Effector memory CD4-positive, alpha-beta T cell (primary cell): ENCODE measurements at places on chromosomes 12 and 14.

GRCh38 chr12:113875691-113876090 is 90.4 kb downstream of the RBM19 start:
- no peak overlapping the region for H3K4me3 ChIP-seq
- no peaks in the 10 kb centered on the region for H3K27me3 ChIP-seq
- H3K36me3 ChIP-seq = peaks cover 7% of the 10 kb centered on the region
- no peak for DNase-seq

- peaks cover 21% of the 10 kb centered on the region for H3K36me3 ChIP-seq
- H3K4me1 ChIP-seq = no peaks in the 10 kb centered on the region
- H3K27me3 ChIP-seq = no peaks in the 10 kb centered on the region
- no peak overlapping the region for H3K4me3 ChIP-seq
- DNase-seq = no peak
Observed at GRCh38 chr14:67746927-67747326, 45.2 kb downstream of the RDH12 start.

DNA sequence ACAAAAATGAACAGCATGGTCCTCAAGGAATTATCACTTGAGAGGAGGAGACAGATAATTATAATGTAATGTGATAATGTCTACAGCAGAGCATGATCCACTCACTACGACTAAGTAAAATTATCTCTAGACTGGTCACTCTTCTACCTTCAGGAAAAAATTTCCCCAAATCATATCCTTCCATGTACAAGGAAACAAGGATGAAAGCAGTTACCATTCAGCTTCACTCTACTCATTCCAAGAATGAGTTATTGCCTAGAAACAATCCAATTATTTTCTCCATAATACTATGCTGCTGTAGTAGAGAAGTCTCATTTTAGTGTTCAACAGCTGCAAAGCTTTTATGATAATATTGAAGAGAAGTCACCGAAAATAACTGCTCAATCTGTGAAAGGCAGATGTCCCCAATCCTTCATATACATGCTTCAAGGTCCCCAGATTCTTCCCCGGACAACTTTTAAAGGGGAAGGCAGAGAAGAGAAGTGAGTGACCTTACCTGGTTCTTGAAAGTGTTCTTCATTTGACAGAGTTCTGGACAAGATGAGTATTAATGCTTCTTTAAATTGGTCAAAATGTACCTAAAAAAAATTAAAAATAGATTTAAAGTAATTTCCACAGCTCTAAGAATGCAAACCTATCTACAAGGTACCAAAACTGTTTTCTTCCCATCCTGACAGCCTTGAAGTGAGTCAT is 24.6 kb downstream of the NIN start:
- no peak overlapping the region for H3K4me3 ChIP-seq
- no peak for DNase-seq
- H3K4me1 ChIP-seq = no peaks in the 10 kb centered on the region

DNA sequence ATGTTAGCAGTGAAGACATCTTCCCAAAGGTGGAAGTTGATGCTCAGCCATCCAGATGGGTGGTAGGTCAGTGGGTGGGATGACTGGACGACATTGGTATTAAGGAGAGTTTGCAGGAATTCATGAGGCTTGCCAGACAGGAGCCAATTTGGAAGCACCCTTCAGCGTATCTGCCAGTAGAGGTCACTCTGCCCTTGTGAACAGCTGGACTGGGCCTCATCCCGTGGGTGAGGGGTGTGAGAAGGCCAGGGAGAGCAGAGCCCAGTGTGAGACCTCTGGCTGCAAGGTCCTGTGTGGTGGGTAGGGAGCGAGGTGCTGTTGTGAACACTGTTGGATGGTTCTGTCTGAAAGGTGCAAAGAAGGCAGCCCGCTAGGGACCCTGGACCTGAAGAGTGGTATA is 37.7 kb downstream of the SLC5A8 start:
- H3K36me3 ChIP-seq = no peaks in the 10 kb centered on the region
- H3K27me3 ChIP-seq = no peaks in the 10 kb centered on the region
- H3K4me3 ChIP-seq = no peak overlapping the region
- H3K4me1 ChIP-seq = no peaks in the 10 kb centered on the region
- H3K27ac ChIP-seq = no peak overlapping the region

GRCh38 chr12:4535092-4535491 is 3.6 kb upstream of the RAD51AP1 start:
- H3K27me3 ChIP-seq = no peaks in the 10 kb centered on the region
- H3K4me1 ChIP-seq = no peaks in the 10 kb centered on the region
- no peak overlapping the region for H3K4me3 ChIP-seq
- H3K36me3 ChIP-seq = peaks cover 6% of the 10 kb centered on the region
- DNase-seq = no peak

DNA sequence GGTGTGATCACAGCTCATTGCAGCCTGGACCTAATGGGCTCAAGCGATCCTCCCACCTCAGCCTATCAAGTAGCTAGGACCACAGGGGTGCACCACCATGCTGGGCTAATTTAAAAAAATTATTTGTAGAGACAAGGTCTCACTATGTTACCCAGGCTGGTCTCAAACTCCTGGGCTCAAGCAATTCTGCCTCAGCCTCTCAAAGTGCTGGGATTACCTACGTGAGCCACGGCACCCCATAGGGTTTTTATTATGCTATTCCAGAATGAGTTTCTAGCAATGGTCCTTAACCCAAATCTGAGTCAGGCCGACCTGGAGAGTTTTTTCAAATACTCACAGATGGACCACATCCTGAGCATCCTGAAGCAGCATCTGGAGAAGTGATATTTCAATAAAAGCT is 159.8 kb downstream of the CPNE8 start:
- H3K27me3 ChIP-seq = no peaks in the 10 kb centered on the region
- no peaks in the 10 kb centered on the region for H3K4me1 ChIP-seq
- DNase-seq = no peak
- H3K27ac ChIP-seq = no peak overlapping the region
